ENCODE measurements at places on chromosomes 6 and 20.

DNA sequence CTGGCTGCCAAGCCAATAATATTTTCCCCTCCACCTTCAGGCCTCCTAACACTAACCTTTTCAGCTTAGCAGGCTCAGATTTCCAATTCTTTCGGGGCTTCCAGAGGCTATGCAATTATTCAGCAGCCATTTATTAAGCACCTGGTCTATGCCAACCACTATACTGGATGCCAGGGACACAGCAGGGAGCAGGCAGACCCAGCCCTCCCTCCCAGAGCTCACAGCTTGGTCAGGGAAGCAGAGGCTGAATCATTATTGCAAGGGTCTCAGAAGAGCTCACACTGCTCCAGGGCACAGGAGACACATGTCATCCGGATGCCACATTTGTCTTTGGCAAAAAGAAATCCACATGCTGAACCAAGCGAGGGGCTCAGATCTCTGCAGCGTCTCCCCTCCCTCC lies 1.3 kb downstream of the BPIFB1 start:
- no peak for DNase-seq

DNA sequence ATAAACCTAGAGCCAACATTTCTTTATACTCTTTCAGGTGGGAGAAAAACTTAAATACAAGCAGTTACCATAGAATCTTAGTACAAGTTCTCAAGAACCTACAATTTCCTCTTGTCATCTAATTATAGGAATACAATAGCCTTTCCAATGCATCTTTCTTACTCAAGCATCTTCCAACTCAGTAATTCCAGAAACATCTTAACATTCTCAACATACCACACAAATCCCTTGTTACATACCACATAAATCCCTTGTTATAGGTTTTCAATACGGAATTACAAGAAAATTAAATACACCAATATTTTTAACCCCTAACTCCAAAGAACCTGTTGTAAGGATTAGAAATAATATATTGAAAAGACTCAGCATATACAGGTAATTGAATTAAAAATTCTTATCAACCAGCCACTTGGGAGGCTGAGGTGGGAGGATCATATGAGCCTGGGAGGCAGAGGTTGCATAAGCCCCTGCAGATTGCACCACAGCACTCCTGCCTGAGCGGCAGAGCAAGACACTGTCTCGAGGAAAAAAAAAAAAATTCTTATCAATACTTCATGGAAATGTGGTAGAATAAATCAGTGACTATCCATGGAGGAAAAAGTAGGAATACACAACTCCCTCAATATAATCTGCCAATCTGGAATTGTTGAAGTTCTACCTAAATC lies 127.5 kb upstream of the CCDC28A start:
- DNase-seq: no peak

GRCh38 chr6:20569000-20569610 lies 34.8 kb downstream of the CDKAL1 start:
- no peak for DNase-seq

DNA sequence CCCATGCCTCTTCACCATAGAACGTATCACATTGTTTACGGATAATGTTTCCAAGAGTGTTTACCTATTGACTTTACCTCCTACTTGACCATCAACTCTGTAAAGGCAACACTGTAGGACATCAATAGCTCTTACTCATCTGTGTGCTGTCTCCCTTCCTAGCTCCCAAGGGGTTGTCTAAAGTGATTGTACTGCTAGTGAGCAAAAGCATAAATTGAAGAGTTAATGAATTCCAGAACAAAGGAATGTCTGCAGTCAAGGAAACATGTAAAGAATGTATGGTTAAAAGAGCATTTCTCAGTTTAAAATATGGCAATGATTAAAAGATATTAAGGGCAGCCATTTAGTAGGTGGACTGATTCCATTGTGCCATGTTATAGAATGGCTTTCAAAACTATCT lies 985.4 kb downstream of the TBC1D32 start:
- no peak for DNase-seq

DNA sequence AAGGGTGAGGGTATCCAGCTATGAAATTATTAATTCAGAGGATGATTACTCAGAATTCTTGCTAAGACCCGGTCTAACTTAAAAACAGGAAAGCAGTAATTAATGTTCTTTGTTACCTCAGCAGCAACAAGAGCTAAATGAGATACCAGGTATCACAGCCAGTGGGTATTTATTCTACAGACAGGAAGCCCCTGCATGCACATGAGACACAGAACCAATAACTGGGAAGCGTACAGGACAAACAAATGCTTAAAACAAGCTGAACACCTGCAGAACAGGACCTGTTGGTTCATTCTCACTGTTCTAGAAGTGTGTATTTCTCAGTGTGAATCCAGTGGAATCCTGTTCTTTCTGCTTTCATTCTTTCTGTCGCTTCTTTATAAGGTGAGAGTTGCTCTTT lies 30.9 kb downstream of the SCML4 start:
- DNase-seq: no peak

- no peak for DNase-seq
Observed at GRCh38 chr6:74731204-74731603, 474.6 kb downstream of the COL12A1 start.

DNA sequence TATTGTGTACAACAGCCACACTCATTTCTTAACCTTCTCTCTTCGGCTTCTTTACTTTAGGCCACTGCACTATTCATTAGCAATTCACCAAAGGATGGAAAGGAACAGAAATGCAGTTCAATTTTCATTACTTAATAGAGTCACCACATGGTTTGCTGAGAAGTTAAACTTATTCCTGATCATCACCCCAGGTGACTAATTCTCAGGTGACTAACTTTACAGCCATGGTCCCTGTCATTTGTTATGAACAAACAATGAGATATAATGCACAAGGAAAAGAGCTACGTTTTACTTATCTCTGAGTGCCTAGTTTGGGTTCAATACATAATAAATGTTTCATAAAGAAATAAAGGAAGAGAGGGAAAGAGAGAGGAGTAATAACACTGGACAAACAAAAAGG lies 45.8 kb upstream of the DST start:
- no peak for DNase-seq

- DNase-seq: no peak
Observed at GRCh38 chr6:4885341-4885933, 109.2 kb downstream of the CDYL start.

- DNase-seq: no peak
Observed at GRCh38 chr6:41568585-41569384, 22.6 kb downstream of the FOXP4 start.

DNA sequence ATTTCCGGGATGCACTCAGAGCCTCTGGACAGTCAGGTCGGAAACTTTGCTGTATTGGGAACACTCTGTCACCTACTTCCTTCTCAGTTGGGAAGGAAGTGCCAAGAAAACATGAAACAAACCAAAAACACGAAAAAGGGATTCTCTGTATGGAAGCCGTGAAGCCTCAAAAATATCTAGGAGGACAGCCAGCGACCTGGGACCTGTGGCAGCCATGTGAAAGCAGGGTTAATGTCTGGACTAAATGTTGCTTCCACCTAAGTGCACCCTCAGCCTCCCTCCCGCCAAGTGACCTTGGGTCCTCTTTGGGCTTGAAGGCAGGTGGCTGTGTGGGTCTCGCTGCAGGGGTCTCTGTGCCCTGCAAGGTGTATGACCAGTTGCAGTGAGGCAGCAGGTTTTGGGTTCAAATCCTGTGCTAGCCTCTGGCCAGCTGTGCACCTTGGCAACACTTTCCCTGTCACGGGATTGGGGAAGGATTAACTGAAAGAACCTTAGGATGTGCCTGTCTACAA lies 851 bp downstream of the MAVS start:
- no peak for DNase-seq

DNA sequence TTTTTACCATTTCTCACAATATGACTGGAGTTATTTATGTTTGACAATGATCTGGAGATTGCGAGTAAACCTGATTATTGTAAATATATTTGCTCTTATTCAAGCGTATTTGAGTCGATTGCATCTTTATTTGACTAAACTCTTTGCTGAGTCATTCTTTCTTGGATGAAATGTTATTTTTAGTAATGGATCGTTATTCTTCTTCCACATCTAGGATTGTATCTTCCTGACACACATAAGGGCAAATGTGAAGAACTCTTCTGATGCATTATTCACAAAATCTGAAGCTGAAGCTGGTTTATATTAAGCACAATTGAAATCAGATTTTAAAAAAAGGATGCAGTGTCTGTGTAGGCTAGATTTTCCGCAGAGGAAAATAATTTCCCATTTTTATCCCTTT lies 68.2 kb downstream of the SEL1L2 start:
- DNase-seq: no peak

- DNase-seq: no peak
Observed at GRCh38 chr6:107656883-107657282, 167.0 kb downstream of the SOBP start.

DNA sequence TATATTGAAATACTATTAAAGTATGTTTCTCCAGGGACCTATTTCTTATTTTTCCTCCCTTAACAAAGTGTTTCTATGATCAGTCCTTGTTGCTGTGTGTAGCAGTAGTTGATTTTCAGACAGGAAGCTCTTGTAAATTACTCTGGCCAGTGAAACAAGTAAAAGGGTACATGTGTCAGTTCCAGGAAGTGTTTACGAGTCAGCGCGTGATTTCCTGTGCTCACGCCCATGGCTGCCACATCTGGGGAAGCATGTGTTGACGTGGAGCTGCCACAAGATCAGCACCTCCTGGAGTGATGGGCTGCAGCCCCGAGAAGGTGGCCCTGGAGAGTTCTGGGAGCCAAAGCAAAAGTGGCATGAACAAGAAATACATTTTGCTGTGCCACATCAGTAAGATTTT lies 38.6 kb upstream of the GGTLC1 start:
- peak; percentile 63 for DNase-seq

- DNase-seq: no peak
Observed at GRCh38 chr6:11315743-11316437, 83.4 kb upstream of the NEDD9 start.

- no peak for DNase-seq
Observed at GRCh38 chr6:70131528-70131927, 171.4 kb downstream of the COL9A1 start.

DNA sequence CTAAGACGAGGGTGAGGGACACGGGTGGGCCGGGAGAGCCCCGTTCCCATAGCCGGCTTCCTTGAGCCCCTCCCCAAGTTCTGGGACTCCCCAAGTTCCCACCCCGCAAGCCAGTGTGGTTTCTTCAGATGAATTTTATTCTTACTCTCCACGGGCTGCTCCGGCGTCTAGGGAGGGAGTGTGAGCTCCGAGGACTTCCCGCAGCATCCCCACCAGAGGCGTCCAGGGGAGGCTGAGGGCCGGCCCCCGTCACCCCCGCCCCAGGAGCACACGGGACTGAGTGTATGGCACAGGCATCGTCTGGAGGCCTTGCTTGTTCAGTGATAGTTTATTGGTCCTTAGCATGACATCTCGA lies 10.0 kb upstream of the SLC4A11 start:
- no peak for DNase-seq

- no peak for DNase-seq
Observed at GRCh38 chr6:122265755-122266154, 133.7 kb upstream of the HSF2 start.

DNA sequence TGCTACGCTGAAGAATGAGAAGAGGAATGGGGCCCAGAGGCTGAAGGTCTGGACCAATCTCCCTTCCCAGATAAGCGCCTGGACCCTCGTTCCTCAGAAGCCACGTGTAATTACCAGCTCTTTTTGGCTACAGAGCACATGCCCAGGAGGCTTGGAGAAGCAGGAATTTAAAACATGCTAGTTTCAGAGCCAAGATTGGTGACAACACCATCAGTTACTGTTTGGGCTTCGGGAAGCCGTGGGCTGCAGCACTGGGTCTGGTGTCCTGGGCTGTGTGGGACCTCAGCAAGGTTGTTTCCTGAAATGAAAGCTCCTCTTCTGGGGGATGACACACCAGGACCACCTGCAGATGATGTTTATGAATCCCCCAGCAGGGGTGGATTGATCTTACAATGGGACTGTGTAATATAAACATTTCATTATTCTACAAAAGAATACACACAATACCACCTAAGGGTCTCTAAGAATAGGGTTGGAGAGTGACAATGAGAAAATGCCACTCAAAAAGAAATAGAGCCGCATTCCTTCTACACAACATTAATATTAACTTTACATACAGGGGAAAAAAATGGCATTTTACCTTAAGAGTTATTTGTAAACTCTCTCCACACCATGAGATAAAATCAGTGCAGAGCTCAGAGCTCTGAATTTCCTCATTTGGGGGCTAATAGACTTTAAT lies 207.8 kb upstream of the FOXQ1 start:
- no peak for DNase-seq

- DNase-seq: no peak
Observed at GRCh38 chr20:2606507-2607006, 45.9 kb upstream of the NOP56 start.

DNA sequence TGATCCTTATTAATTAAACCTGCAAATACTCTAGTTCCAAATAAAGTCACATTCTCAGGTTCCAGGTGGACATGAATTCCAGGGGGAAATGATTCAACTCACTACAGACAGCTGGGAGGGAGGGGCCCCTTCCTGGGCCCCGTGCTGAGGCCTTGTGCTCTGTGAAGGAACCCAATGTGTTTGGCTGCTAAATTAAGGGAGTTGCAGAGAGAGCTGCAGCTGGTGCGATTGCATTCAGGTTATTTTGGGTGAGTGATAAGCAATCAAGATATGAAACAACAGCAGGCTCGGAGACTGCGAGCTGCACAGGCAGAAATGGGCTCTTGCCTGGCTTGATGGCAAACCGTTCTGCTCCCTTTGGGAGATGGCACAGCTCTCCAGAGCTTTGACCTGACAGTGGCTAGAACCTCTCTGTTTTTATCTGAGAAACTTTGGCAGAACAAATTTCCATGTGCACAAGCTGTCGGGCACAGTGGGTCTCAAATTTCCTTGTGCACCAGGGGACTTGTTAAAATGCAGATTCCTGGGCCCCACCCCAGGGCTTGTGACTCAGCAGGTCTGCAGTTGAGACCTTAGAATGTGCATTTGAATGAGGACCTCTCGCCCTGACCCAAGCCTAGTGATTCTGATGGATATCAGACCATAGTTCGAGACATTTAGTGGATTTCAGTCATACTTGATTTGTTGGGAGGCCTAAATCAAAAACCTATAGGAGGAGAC lies 9.8 kb downstream of the MAPK13 start:
- no peak for DNase-seq

DNA sequence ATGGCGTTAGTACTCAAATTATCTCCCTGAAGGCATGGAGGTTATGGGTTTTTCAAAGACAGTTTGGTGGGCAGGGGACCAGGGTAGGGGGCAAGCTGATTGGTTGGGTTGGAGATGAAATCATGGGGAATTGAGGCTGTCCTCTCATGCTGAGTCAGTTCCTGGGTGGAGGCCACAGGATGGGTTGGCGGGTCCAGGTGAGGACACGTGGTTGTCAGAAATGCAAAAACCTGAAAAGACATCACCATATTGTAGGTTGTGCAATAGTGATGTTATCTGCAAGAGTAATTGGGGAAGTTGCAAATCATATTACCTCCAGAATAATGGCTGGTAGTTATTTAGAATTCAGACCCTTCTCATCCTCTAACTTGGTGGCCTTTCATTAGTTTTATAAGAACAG lies 30.1 kb downstream of the GPX6 start:
- DNase-seq: no peak

- no peak for DNase-seq
Observed at GRCh38 chr20:44691424-44692423, 23.4 kb upstream of the CCN5 start.

Measured in stimulated activated CD4-positive, alpha-beta T cell treated with anti-CD3 and anti-CD28 coated beads, Interleukin-2, amount 100 ng/mL, for 24 hours (primary cell).